PC-3 (cell line): ENCODE measurements at places on chromosomes 4 and X.

GRCh38 chr4:158630893-158631292 is 40.8 kb downstream of the C4orf46 start:
- peak; percentile 71 for DNase-seq

DNA sequence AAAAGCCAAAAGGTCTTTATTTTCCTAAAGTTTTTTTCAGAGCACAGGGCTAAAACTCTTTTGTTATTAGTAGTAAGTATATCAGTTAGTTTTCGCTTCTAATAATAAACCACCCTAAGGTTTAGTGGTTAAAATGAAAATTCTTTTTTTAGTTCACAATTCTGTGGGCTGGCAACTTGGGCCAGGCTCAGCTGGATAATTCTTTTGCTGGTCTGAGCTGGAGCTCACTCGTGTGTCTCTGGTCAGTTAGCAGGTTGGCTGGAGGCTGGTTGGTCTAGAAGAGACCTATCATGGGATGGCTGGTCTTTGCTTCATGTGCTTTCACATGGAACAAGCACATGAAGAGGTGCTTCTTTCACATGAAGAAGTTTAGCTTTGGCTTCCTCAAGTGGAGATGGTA is 227.1 kb upstream of the LCORL start:
- no peak for DNase-seq

DNA sequence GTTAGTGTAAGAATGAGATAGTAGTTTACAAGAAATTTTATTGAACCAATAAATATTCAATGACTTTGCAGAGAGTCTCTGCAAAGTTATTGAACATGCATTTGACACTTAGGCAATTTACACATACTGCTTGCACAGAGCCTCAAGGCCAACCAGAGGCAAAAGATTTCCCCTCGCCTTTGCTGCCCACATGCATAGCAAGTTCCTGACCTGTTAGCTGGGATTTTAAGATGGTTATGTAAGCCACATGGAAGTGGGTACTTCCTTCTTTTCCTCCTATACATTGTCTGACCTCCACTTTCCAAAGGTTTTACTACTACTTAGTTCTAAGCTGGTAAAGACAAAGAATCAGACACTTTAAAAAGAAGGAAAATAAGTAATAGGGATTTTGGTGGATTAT is 430.1 kb upstream of the FRG1 start:
- no peak for DNase-seq

DNA sequence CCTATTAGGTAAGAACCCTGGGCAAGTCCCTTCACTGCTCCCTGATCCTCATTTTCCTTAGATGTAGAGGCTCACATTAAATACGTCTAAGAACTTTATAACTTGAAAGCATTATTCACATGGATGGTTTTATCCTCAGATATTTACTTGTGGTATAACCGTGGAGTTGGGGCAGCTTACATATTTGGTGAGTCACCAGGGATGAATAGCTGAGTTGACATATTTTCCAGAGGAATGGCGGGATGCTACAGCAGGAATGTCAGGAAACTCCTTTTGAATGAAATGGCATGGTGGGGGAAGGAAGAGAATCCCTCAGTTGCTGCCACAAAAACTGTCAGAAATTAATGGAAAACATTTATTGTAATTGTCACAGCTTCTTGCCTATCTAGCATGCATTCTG is 165.3 kb upstream of the RPS6KA3 start:
- DNase-seq: peak; percentile 74

DNA sequence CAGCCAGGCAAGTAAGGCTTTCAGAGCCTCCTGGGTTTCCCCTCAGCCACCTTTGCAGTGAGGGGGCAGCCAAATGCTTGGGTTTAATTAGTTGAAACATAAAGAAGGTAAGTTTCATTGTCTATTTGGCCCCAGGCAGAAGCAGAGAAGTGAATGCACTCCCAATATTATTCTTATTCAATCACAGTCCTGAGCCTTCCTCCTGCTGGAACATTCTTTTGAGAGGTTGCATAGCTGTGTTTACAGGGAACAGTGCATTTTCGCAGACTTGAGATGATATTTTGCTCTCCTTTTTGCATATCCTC is 13.9 kb downstream of the SLC2A9 start:
- no peak for DNase-seq

DNA sequence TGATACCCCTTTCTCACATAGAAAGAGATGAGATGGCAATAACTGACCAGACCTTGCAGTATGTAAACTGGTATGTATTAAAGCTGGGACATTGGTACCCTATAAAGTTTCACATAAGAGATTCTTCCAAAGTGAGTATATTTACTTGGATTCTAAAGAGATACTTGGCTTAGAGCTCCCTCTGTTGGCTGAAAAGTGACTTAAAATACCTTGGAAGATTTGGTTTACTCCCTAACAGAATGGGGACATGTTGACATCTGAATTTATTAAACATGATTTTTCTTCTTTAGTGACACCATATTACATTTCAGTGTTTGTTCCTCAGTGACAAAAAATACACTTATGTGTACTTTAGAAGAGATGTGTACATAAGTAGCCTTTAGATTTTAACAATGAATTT is 47.9 kb upstream of the RGN start:
- DNase-seq: peak; percentile 89

- DNase-seq: no peak
These were observed 644.9 kb upstream of the PITX2 start for GRCh38 chr4:111267786-111268185.

GRCh38 chr4:26912069-26912468 is 51.4 kb downstream of the STIM2 start:
- DNase-seq: no peak

DNA sequence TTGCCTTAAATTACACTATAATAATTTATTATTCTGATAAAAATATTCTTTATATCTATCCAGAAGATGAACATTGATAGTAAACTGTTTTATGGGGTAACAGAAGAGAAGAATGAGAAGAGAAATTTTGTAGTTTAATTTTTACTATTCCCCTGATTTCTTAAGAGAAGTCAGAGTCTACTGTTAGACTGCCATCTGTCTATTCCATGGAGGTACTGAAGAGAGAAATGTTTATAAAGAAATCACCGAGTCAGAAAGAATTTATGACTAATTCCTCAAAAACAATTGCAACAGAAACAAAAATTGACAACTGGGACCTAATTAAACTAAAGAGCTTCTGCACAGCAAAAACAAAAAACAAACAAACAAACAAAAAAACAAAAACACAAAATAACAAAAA is 149.9 kb downstream of the FGF16 start:
- peak; percentile 43 for DNase-seq

DNA sequence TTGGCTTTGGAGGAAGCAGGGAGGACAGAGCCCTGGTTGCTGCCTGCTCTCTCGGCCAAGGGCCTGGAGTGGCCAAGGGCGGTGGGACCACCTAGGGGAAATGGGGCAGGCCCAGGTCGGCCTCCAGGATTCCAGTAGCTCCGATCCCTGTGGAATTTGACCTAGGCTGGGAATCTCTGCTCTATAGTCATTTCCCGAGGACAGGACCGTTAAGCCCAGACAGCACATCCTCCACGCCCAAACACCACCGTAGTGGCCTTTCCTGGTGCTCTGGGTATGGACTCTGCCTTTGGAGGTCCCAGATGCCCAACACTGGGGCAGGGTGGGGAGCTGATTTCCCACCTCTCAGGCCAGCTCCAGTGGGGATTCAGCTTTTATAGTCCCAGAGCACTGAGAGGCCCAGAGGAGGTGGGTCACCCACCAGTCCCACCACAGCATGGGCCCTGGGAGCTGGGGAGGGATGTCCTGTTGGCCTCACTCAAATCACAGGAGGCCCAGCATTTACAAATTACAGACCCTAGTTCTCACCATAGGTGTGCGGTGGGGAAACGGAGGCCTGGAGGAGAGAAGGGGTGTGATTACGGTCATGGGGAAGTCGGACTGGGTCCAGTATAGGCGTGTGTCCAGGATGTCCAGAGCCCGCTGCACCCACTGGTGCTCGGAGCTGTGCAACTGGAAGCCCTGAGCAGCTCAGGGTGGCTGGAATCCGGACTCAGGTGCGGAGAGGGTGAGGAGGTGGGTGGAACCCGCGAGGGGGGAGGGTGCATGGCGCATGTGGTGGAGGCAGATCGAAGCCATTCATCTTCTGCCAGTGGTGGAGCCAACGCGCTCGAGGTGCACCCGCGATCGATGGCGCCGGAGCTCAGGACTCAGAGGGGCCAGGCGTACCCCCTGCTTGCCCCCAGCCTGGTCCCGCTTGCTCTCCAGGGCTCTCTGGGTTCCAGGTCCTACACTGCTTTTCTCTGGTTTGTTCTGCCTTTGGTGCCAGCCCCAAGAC is 7.7 kb downstream of the HMX1 start:
- no peak for DNase-seq

DNA sequence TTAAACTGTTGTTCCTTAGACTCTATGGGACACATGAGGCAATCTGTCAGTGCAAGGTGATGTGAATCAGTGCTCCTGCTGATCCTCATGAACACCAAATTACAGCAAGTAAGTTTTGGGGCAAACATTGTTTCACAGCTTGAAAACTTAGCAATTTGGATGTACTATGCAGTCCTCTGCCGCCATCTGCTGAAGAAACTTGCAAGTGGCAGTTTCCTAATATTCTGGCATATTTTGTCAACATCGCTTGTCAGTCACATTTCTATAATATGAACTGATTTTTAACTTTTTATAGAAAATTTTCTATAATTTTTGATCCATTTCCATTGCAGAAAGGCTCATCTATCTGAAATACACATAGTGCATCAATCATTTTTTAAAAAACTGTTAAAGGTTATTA is 56.3 kb downstream of the ZAR1 start:
- peak; percentile 39 for DNase-seq

GRCh38 chr4:14059006-14059405 is 431.5 kb upstream of the BOD1L1 start:
- DNase-seq: no peak

DNA sequence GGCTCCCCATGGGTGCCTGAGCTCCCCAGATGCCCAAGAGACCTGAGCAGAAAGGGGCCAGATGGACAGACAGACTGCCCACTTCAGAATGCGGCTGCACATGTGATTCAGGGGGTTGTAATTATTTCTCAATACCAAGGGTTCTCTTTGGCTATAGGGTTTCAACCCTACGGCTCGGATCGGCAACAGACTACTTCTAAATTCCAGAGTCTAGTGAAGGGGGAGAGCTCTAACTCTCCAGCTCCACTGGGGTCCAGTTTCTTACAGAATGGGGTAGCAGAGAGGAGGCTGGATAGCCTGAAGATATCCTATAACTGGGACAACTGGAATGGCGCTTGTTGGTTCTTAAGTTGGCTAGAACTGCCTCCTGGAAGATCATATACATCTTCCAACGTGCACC is 136.3 kb downstream of the MGST2 start:
- DNase-seq: no peak

DNA sequence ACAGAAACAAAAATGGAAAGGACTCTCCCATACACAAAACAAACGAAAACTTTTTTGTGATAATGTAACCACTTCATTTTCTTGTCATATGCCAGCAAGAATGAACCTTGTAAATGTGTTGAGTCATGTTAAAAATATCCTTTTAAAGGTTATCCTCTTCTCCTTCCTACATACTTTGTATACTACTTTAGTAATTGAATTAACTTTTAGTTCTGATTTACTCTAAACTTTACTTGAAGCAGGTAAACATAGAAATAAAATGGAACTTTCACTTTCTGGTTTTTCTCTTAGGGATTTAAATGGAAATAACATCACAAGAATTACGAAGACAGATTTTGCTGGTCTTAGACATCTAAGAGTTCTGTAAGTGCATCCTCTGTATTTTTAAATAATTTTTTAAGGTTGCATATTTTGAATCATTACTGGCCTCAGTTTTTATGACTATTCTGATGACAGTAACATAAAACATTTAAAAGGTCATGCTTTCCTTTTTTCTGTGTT is 4.7 kb downstream of the SLIT2 start:
- DNase-seq: peak; percentile 69

DNA sequence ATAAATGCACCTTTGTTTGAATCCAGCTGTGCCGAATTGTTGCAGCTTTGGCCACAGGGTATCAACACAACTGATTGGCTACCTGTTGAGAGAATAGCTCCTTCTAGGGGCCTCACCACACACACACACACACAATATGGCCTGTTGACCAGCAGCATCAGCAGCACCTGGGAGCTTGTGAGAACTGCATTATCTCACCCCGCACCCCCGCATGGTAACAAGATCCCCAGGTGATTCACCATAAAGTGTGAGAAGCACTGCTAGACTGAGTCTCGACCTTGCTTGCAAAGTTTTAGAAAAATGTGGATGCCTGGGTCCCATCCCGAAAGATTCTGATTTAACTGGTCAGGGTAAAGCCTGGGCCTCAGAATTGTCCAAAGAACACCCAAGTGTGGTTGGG is 176.9 kb upstream of the PRPS2 start:
- DNase-seq: no peak

- DNase-seq: peak; percentile 41
These were observed 204.1 kb downstream of the MAPK10 start for GRCh38 chr4:86155766-86156165.

DNA sequence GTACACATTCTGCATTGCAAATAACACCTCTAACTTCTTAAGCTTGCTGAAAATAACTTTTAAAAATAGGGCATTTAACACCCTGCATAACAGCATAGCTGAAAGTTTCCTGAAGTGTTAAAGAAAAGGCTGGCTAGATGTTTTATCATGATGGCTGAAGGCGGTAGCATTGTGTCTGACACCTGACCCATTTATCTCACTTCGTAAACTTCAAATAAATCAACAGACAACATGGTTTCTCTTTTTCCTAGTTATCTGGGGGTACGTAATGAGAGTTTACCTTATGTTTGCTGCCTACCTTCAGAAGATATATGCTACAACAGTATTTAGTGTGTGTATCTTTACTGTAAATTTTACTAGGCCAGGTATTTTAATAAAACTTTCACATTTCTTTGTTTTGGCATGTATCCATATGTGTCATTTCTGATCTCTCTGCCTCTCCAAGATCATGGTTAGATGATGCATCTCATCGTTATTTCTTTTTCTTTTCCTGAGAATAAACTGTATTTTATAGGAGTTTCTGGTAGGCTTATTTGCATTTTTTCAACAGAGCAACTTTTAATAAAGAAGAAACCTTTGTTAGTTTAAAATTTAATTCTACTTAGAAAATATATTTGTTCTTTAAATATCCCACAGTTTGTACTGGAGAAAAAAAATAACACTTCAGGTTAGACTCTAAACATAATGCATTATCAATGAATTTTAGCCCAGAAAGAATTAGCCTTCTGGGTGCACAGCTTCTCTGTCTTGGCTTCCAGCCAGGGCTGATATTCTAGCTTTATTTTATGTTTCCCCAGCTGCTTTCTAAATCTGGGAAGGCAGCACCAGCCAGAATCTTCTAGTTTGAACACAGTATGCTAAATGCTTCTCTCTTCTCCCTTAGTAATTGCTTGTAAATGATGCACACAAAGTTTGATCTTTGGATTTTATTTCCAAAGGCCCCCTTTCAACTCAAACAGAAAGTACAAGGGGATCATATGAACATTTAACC is 2.9 kb downstream of the NDST4 start:
- DNase-seq: peak; percentile 71
